Ovary (tissue), 10 donors: ENCODE measurements at places on chromosomes 2 and 18. TPM values are rescaled to one million over a fixed set of nuclear protein-coding genes. Genes with fewer than 3 reads are reported as not detected.

- H3K4me3 ChIP-seq: no peak overlapping the region
- no peak overlapping the region for H3K27ac ChIP-seq
- H3K27me3 ChIP-seq: no peaks in the 10 kb centered on the region
- H3K36me3 ChIP-seq: no peaks in the 10 kb centered on the region
These were observed 81.5 kb downstream of the DPP4 start for GRCh38 chr2:161992531-161992930.

- H3K27ac ChIP-seq: no peak overlapping the region
- no peak overlapping the region for H3K4me3 ChIP-seq
- H3K4me1 ChIP-seq: no peaks in the 10 kb centered on the region
- no peaks in the 10 kb centered on the region for H3K27me3 ChIP-seq
- no peaks in the 10 kb centered on the region for H3K36me3 ChIP-seq
These were observed 345.4 kb downstream of the PARD3B start for GRCh38 chr2:204890680-204891079.

DNA sequence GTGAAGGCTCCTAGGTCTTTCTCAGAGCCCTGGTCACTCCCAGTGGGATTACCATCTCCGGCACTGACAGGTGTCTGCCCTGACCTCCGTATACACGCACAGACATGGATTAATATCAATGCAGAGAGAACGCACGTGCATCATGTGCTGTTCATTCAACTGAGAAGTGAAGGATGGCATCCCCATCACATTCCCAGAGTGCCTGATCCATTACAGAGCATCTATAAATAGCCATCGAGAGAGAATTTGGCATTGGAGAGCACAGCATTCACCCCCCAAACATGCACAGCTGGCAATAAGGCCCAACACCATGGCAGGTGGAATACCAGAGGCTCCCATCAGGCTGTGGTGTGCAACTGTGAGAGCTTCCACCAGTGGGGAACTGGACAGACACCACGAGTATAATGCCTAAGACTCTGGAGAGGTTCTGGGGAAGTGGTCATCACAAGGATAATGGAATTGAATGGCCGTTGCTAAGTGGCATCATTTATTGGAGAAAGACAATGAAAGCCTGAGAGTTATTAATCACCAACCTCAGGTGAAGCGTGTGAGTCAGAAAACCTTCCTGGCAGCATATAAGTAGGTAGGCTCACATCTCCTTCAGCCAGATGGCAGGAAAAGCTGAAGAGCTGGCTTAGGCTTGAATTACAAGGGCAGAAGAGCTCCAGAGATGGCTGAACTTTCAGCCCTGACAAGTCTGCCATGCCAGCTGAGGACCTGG lies 244.5 kb upstream of the ID2 start:
- no peaks in the 10 kb centered on the region for H3K36me3 ChIP-seq
- DNase-seq: no peak
- no peak overlapping the region for H3K4me3 ChIP-seq
- H3K4me1 ChIP-seq: no peaks in the 10 kb centered on the region
- no peaks in the 10 kb centered on the region for H3K27me3 ChIP-seq
- no peak overlapping the region for H3K27ac ChIP-seq

DNA sequence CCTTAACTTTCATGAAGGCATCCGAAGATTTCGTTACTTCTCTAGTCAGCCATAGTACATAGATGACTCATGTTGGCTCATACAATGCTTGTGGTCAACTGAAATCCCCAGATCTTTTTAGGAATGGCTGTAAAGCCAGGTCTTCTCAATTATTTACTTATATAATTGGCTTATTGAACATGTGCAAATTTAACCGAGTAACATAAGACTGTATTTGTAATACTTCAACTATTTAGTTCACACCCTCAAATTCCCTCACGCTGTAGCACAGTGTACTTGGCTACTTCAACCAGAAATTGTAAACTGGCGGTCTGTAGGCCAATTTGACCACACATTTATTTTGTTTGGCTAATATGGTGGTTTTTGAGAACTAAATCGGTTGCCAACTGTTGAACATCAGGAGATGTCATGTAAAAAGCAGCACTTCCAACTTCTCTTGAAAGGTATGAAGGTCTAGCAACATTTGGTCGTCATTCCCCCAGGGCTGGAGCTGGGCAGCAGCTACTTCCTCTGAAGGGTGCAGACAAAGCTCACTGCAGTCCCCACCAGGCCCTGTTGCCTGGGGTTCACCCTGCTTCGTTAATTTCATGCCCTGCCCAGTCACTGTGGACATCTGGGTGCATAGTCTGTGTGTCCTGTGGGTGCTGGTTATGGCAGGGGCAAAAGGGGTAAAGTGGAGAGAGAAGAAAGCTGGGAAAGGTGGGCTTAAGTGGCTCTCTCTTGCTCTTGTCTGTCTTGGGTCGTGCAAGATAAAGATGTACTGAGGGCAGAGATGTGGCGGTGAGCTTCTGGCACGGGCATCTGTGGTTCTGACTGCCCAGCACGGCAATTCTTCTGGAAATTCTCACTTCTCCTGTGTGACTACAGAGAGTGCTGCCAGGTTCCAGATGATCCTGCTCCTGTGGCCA lies 3.2 kb upstream of the SH3RF3 start:
- H3K27ac ChIP-seq: no peak overlapping the region
- H3K27me3 ChIP-seq: no peaks in the 10 kb centered on the region
- DNase-seq: no peak
- no peak overlapping the region for H3K4me3 ChIP-seq
- H3K36me3 ChIP-seq: no peaks in the 10 kb centered on the region

GRCh38 chr2:225381609-225382008 lies 17.9 kb upstream of the NYAP2 start:
- H3K27ac ChIP-seq: no peak overlapping the region
- no peaks in the 10 kb centered on the region for H3K36me3 ChIP-seq
- no peak for DNase-seq
- no peaks in the 10 kb centered on the region for H3K27me3 ChIP-seq
- no peaks in the 10 kb centered on the region for H3K4me1 ChIP-seq
- no peak overlapping the region for H3K4me3 ChIP-seq

DNA sequence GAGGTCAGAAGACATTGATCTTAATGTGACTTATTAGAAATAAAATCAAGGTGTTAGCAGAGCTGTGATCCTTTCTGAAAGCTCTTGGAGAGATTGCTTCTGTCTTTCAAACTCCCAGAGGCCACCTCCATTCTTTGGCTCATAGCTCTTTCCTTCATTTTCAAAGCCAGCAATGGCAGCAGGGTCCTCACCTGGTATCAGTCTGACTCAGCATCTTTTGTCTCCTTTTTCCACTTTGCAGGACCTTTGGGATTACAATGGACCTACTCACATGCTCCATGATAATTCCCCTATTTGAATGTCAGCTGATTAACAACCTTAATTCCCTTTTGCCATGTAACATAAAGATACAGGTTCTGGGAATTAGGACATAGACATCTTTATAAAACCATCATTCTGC lies 6.8 kb upstream of the CDH20 start:
- H3K4me1 ChIP-seq: no peaks in the 10 kb centered on the region
- H3K27me3 ChIP-seq: no peaks in the 10 kb centered on the region

- no peaks in the 10 kb centered on the region for H3K27me3 ChIP-seq
- DNase-seq: no peak
- no peak overlapping the region for H3K4me3 ChIP-seq
- peaks cover 1% of the 10 kb centered on the region for H3K4me1 ChIP-seq
These were observed 124.7 kb downstream of the MEIS1 start for GRCh38 chr2:66559672-66560071.

DNA sequence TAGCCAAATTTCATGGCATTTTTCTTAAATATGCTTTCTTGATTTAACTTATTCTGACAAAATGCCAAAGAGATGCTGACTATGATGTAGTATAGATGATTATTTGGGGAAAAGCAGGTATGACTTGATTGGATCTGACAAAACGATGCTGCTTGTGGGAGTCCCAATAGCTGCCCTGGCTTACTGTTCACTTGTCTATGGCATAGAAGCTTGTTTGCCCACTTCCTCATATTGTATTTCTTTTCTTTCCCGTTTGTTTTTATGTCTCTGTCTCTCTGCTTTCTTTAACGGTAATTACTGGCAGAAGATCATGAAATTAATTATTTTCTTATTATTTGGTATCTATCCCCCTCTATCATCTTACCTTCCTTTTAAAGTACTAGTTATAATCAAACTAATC lies 43.0 kb downstream of the EPC2 start:
- H3K4me3 ChIP-seq: no peak overlapping the region
- H3K27ac ChIP-seq: no peak overlapping the region
- H3K4me1 ChIP-seq: no peaks in the 10 kb centered on the region
- no peaks in the 10 kb centered on the region for H3K27me3 ChIP-seq

DNA sequence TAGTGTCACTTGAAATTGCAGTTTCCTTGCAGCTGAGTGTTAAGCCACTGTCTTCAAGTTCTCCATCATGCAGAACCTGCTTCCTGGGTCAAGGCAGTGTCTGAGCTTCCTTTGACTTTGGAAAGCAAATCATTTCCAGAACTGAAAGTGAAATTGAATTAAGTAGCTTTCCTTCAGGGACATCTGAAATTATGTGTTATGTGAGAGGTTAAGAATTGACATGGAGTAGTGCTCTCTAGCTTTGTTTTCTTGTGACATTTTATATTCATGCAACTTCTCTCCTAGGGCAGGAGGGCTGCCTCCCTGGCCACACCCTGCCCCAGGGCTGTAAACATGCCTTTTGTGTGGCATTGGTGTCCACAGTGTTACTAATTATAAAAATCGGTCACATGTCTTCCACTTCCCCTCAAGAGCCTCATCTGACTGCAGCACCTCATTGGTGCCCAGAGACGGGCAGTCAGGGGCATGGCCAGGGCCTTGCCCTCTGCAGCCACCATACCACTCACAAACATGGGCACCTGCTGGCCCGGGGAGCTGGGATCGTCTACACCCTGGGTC lies 14.4 kb downstream of the RAB12 start:
- H3K27ac ChIP-seq: no peak overlapping the region
- H3K27me3 ChIP-seq: no peaks in the 10 kb centered on the region
- no peak overlapping the region for H3K4me3 ChIP-seq
- H3K36me3 ChIP-seq: no peaks in the 10 kb centered on the region
- DNase-seq: no peak

- H3K4me3 ChIP-seq: no peak overlapping the region
- H3K27ac ChIP-seq: no peak overlapping the region
- H3K4me1 ChIP-seq: peaks cover 3% of the 10 kb centered on the region
- H3K27me3 ChIP-seq: no peaks in the 10 kb centered on the region
These were observed 98.5 kb upstream of the PKDCC start for GRCh38 chr2:41949091-41949882.

- no peaks in the 10 kb centered on the region for H3K36me3 ChIP-seq
- no peak overlapping the region for H3K27ac ChIP-seq
- H3K4me1 ChIP-seq: no peaks in the 10 kb centered on the region
- DNase-seq: no peak
- no peak overlapping the region for H3K4me3 ChIP-seq
These were observed 512.5 kb upstream of the LRRTM4 start for GRCh38 chr2:78034706-78035105.

DNA sequence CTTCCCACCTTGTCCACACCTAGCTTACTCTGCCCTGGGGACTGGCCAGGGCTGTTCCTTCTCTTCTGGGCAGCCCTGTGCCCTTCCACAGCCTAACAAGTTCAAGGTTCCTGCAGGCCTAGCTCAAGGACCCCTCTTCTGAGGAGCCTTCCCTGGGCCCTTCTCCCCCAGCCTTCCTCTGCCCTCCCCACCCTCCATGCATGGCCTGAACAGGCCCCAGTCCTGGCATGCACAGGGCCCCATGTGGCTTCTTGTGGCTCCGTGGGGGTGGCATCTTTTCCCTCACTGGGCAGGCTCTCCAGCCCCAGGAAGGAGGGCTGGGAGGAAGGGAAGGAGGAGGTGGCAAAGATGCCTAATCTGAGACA lies 162.9 kb downstream of the CELF4 start:
- H3K4me1 ChIP-seq: no peaks in the 10 kb centered on the region
- no peak for DNase-seq
- H3K27me3 ChIP-seq: no peaks in the 10 kb centered on the region
- no peak overlapping the region for H3K4me3 ChIP-seq
- no peak overlapping the region for H3K27ac ChIP-seq

DNA sequence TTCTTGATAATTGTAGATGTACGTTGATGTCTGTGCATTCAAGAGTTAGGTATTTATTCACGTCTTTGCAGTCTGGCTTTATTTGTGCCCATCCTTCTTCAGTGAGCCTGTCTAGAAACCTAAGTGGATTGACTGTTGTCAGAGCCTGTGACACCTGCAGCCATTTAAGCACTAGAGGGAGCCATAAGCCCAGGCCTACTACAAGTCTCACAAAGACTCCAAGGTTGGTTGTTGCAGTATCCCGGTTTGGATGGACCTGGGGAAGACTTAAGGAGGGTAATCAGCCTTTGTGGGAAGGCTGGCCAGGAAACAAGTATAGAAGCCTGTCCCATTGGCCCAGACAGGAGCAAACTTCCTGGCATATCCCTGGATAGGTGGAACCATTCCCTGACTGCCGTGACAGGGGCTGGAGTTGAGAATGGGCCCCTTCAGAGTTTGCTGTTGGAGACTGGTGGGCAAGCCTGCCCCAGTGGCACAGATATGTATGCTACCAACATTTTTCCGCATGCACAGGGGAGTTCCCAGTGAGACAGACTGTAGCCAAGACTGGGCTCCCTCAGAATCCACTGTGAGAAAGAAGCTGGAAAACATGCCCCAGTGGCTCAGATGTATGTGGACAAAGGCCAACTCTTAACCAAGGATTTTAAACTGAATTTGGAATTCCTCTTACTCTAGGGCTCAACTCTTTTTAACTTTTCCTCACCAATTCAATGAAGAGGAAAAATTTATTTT lies 9.3 kb upstream of the LRRC30 start:
- H3K4me1 ChIP-seq: no peaks in the 10 kb centered on the region
- H3K4me3 ChIP-seq: no peak overlapping the region
- DNase-seq: no peak
- H3K36me3 ChIP-seq: no peaks in the 10 kb centered on the region

GRCh38 chr2:79271456-79271855 lies 111.9 kb upstream of the REG3A start:
- H3K4me1 ChIP-seq: no peaks in the 10 kb centered on the region
- no peak overlapping the region for H3K27ac ChIP-seq
- no peak overlapping the region for H3K4me3 ChIP-seq
- DNase-seq: no peak

GRCh38 chr18:63979409-63979920 lies 9.6 kb downstream of the SERPINB8 start:
- H3K4me1 ChIP-seq: no peaks in the 10 kb centered on the region
- DNase-seq: peak; percentile 56
- peak overlapping the region; percentile 2 for H3K27ac ChIP-seq

- H3K27ac ChIP-seq: no peak overlapping the region
- H3K36me3 ChIP-seq: no peaks in the 10 kb centered on the region
- no peaks in the 10 kb centered on the region for H3K27me3 ChIP-seq
- DNase-seq: no peak
These were observed 57.5 kb downstream of the MIB1 start for GRCh38 chr18:21798126-21798525.

The TNS1 gene
- total RNA-seq: 356 TPM

The UPP2 gene
- total RNA-seq: 0.23 TPM

The FAM228B gene
- 74.6 TPM for total RNA-seq

The HOXD13 gene
- not detected for total RNA-seq
